ENCODE measurements at places on chromosomes 16 and 17.

- peak; percentile 83 for DNase-seq
Measured at GRCh38 chr16:30896261-30896888, at the start of gene CTF1. Gene CTF1, plus strand, starts transcription at chr16:30896614. Its CDS starts 30 bp downstream, at chr16:30896644.

DNA sequence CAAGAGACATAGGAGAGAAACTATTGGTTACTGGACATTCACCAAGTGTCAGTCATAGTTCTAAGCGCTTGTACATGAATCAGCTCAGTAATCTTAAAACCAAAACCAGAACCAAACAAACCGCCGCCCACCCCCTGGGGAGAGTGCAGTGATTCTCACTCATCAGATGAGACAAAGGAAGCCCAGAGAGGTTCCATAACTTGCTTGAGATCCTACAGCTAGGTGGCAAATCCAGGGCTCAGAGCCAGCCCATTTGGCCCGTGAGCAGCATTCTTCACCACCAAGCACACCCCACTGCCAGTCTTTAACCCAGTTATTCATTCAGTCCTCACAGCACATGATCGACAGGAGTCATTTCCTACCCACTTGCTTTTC, 37.2 kb upstream of the RGS9 start:
- no peak for DNase-seq

- no peak for DNase-seq
Measured at GRCh38 chr16:82995924-82996441, 369.2 kb downstream of the CDH13 start.

DNA sequence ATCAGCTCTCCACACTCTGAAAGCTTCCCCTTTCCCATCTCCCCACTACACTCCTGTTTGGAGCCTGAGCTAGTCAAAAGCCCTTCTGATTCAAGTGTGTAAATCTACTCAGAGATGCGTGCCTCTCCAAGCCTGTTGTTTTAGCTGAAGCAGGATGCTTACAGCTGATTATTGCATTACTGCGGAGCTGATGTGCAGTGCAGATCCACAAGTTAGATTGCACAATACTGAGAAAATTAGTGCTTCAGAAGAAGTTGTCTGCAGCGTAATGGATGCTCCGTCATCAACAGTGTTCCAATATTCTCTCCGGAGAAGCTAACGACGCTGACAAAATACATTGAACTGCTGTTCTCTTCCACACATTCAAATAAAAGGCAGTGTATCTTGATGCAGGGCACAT, 44.8 kb upstream of the NLRP1 start:
- DNase-seq, result no peak

- DNase-seq, result no peak
Measured at GRCh38 chr17:16349431-16349830, 3.8 kb downstream of the CENPV start.

DNA sequence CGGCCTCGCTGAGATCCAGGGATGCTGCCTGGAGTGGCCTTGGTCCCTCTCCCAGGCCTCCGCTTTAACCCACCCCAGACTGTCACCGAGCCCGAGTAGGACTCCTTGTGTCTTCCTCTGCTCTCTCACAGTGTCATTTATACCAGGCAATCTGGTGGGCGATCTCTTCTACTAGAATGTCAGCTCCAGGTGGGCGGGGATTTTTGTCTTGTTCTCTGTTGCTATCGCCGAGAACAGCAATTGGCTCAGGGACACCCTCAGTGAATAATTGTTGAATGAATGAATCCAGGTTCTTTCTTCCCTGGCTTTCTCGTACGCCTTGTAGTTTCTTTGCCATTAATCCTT, 591 bp downstream of the DHX38 start:
- DNase-seq, result no peak

DNA sequence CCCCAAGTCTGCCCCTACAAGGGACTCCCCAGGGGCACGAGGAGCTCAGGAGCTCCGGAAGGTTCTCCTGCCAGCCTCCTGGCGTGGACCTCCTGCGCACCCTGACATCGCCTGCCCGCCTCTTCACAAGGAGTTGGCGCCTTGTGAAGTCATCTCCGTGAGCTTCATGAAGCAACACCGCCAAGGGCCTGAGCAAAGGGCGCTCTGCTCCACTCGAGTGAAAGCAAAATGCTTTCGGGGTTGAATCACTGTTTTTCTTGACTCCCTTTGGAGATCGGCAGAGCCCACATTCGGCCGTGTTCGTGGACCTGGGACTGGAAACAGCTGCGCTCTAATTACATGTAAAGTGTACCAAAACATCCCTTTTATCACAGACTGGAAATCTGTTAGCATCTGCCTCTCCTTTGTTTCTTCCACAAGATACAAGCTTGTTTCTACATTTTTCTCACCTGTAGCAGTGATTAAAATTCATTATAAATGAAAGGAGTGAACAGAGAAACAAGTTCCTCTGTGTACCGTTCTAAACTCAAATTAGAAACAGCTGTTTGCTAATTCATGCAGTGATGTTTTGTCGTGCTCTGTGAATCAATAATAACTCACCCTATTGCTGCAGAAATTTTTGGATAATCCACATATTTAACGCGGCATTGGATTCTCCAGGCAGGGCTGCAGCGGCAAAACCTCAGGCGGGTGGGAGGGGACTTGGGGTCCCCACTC, 203.3 kb downstream of the ZNF423 start:
- no peak for DNase-seq

GRCh38 chr17:740240-741017, 8.0 kb downstream of the TLCD3A start:
- DNase-seq, result no peak

- no peak for DNase-seq
Measured at GRCh38 chr17:17152385-17152784, 53.7 kb downstream of the PLD6 start.

- peak; percentile 81 for DNase-seq
Measured at GRCh38 chr16:49754495-49755312, 101.2 kb downstream of the ZNF423 start.

DNA sequence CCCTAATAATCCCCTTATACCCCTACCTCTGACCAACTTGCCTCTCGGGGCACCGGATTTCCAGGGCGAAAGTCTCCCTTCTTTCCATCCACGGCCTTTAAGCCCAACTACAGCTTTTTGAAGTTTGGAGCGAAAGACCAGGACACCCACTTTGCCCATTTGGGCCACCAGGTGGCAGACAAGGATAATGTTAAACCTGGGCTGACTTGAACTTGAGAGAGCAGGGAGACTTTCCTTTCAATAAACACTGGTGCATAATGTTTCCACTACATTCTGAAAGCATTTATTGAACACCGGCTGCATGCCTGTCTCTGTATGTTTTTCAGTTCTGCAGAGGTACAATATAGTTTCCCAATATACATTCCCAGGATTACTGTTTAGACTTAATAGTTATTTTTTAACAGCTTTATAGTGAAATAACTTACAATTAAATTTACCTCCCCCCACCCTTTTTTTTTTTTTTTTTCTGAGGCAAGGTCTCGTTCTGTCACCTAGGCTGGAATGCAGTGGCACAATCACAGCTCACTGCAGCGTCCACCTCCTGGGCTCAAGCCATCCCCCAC, 6.9 kb upstream of the CES3 start:
- DNase-seq, result no peak
